ENCODE measurements at places on chromosomes 7 and 10. TPM values are rescaled to one million over a fixed set of nuclear protein-coding genes. Genes with fewer than 3 reads are reported as not detected.

DNA sequence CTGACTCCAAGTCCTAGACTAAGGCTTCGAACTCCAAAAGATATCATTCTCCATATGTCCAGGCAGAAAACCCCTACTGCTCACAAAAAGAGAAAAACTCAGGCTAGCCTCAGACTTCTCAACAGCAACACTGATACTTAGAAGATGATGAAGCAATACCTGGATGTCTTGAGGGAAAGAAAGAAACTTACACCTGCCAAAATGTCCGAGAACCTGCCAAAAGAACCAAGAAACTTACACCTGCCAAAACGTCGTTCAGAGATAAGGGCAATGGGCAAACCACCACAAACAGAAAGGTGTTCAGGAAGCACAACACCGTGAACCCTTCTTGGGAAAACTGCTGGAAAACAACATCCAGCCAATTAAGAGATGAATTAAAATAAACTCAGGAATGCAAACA is 15.3 kb downstream of the ABLIM1 start:
- no peaks in the 10 kb centered on the region for H3K4me1 ChIP-seq
- DNase-seq: no peak
- no peaks in the 10 kb centered on the region for H3K27me3 ChIP-seq
- no peak overlapping the region for H3K27ac ChIP-seq
- no peaks in the 10 kb centered on the region for H3K36me3 ChIP-seq

DNA sequence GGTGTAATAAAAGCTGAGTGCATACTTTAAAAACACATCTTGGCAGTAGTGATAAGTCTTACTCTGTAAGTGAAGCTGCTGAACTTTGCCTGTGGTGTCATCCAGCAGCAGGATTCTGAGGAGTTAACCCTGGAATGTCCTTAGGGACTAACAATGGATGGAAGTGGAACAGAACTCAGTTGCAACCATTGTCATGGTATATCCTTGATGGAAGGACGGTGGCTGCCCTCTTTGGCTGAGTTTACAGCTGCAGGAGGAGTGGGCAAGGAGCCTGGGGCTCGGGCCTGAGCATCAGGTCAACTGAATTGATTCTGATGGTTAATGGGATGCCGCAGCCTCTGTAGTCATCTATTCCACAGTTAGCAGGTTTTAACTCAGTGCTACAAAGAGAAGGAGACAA is 56.2 kb downstream of the MRC1 start:
- no peaks in the 10 kb centered on the region for H3K36me3 ChIP-seq
- no peaks in the 10 kb centered on the region for H3K27me3 ChIP-seq
- no peak for DNase-seq
- no peak overlapping the region for H3K4me3 ChIP-seq

GRCh38 chr10:53754596-53755250 is 982.1 kb upstream of the MBL2 start:
- H3K4me1 ChIP-seq: no peaks in the 10 kb centered on the region
- no peak overlapping the region for H3K27ac ChIP-seq
- H3K36me3 ChIP-seq: peaks cover 3% of the 10 kb centered on the region
- no peaks in the 10 kb centered on the region for H3K27me3 ChIP-seq

- no peaks in the 10 kb centered on the region for H3K36me3 ChIP-seq
- no peak overlapping the region for H3K27ac ChIP-seq
- H3K4me3 ChIP-seq: no peak overlapping the region
- H3K27me3 ChIP-seq: no peaks in the 10 kb centered on the region
- H3K4me1 ChIP-seq: peaks cover 14% of the 10 kb centered on the region
These were observed 55.2 kb downstream of the FHIP2A start for GRCh38 chr10:114876602-114877300.

DNA sequence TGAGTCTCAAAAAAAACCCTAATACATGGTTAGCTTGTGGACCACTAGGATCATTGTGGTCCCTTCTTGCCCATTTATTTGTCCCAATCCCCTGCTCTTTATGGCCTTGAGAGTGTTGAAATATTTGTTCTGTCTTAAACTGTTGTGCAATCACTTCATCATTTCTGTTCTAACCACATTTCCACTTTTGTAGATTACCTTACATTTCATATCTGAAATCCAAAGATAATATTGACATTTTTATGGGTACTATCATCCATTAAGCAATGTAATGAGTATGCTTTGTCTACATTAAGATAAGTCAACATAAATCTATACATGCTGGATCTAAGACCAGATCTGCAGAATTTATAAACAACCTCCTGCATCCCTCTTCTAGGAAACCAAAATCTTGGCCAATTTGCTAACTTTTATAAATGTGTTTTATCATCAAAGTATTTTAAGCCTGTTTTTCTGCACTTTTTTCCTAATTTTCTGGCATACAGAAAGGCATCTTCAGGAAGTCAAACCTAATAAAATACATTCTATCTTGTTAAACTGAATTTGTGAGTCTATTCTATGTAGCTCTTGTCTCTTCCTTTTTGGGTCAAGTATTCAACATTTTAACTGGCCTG is 359.4 kb upstream of the CELF2 start:
- H3K4me1 ChIP-seq: no peaks in the 10 kb centered on the region
- no peaks in the 10 kb centered on the region for H3K27me3 ChIP-seq
- DNase-seq: no peak
- H3K4me3 ChIP-seq: no peak overlapping the region

DNA sequence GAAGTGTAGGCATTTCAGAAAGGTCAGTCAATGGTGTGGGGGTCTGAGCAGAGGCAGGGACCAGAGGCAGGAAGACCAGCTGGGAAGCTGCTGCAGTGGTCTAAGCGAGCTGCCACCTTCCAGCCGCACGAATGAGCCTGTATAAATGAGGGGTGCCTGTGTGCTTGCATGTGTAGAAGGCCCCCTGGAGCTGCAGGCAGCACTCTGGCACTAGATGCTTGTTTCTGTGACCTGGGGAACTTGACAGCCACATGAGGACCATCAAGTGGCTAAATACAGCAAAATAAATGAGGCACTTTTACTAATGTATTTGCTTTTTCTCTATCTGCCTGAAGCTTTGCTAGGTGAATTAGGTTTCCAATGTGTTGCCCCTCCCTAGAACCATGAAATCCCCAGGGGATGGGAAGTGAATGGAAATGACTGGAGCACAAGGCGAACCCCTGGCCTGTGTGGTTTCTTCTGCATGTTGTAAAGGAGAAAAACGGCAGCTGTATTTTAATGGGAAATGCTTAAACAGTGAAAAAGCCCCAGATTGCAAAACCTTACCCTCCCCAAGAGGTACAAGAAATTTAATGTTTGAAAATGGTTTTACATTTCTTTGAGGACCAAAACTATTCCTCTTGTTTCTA is 57.7 kb downstream of the PYROXD2 start:
- H3K36me3 ChIP-seq: no peaks in the 10 kb centered on the region
- no peaks in the 10 kb centered on the region for H3K27me3 ChIP-seq
- no peak for DNase-seq
- H3K27ac ChIP-seq: no peak overlapping the region

- H3K36me3 ChIP-seq: no peaks in the 10 kb centered on the region
- H3K27ac ChIP-seq: no peak overlapping the region
- H3K4me1 ChIP-seq: no peaks in the 10 kb centered on the region
- DNase-seq: no peak
- H3K27me3 ChIP-seq: no peaks in the 10 kb centered on the region
These were observed 410.7 kb downstream of the POM121L12 start for GRCh38 chr7:53446170-53446569.

- H3K27me3 ChIP-seq: no peaks in the 10 kb centered on the region
- H3K4me1 ChIP-seq: no peaks in the 10 kb centered on the region
- no peak overlapping the region for H3K4me3 ChIP-seq
- DNase-seq: no peak
- no peak overlapping the region for H3K27ac ChIP-seq
These were observed 61.8 kb downstream of the SHH start for GRCh38 chr7:155750255-155751125.

DNA sequence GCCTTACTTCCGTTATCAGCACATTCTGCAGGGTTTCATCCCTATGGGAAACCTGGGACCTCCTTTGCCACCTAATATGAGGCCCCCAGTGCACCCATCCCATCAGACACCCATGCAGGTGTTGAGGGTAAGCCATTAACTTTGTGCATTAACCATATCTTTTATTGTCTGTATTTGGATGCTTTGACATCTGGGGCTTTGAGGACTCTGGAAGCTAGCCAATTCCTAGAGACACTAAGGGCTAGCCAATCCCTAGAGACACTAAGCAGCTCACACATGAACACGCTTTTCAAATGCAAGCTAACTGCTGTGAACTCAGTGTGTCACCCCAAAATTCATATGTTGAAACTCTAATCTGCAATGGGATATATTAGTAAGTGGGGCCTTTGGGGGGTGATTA is 272.5 kb upstream of the COBL start:
- H3K36me3 ChIP-seq: no peaks in the 10 kb centered on the region
- no peak overlapping the region for H3K27ac ChIP-seq
- H3K4me1 ChIP-seq: no peaks in the 10 kb centered on the region
- H3K4me3 ChIP-seq: no peak overlapping the region
- H3K27me3 ChIP-seq: no peaks in the 10 kb centered on the region

- no peaks in the 10 kb centered on the region for H3K27me3 ChIP-seq
- H3K27ac ChIP-seq: no peak overlapping the region
- no peak for DNase-seq
These were observed 72.0 kb downstream of the SCRN1 start for GRCh38 chr7:29917641-29918040.

- DNase-seq: no peak
- H3K4me1 ChIP-seq: no peaks in the 10 kb centered on the region
- no peak overlapping the region for H3K27ac ChIP-seq
- no peak overlapping the region for H3K4me3 ChIP-seq
These were observed 42.8 kb downstream of the PITRM1 start for GRCh38 chr10:3129581-3130340.

DNA sequence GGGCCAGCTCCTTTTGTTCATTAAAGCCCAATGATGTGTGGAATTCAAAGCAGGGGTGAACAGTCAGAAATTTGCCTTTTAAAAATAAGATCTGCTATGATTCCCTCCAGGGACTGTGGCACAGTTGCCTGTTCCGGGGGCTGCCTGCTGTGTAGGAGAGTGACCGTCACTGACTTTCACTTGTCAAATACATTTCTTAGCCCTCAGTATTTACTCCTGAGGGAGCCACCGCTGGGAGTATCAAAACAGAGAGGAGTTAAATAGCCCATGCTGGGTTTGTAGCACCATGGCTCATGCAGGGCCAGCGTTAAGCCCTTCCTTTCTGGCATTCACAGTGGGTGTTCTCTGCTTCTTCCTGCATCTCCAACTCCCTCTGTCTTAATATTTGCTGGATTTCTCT is 897.8 kb downstream of the SORCS3 start:
- no peaks in the 10 kb centered on the region for H3K36me3 ChIP-seq
- H3K27ac ChIP-seq: no peak overlapping the region
- DNase-seq: peak; percentile 23
- peaks cover 3% of the 10 kb centered on the region for H3K4me1 ChIP-seq

DNA sequence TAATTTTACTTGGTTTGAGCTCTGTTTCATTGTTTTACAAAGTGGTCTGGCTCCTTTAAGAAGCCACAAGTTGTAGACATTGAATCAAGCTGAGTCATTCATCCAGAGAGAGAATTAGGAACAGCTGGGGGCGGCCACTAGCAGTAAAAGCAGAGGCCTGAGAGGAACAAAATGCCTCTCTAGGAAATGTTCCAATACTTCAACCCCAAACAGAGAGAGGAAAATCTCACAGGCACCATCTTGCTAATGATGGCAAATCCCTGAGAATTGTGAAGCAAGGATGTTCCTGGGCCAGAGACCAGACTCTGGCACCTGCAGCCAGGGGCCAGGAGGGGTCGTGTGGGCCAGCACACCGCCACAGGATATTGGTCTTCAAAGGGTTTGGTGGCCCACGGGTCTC is 26.5 kb upstream of the TRIL start:
- peaks cover 12% of the 10 kb centered on the region for H3K4me1 ChIP-seq
- no peaks in the 10 kb centered on the region for H3K27me3 ChIP-seq
- H3K27ac ChIP-seq: peak overlapping the region; percentile 32
- H3K36me3 ChIP-seq: no peaks in the 10 kb centered on the region
- no peak for DNase-seq

GRCh38 chr7:64868499-64868898 is 34.6 kb upstream of the ZNF273 start:
- no peak overlapping the region for H3K27ac ChIP-seq
- no peak overlapping the region for H3K4me3 ChIP-seq
- no peaks in the 10 kb centered on the region for H3K36me3 ChIP-seq
- no peak for DNase-seq

- no peaks in the 10 kb centered on the region for H3K4me1 ChIP-seq
- H3K4me3 ChIP-seq: no peak overlapping the region
- H3K27me3 ChIP-seq: no peaks in the 10 kb centered on the region
- H3K36me3 ChIP-seq: no peaks in the 10 kb centered on the region
- no peak for DNase-seq
These were observed 101.1 kb downstream of the RAB11FIP2 start for GRCh38 chr10:117945651-117946050.

GRCh38 chr10:42960491-42960990 is 116.3 kb upstream of the RET start:
- no peaks in the 10 kb centered on the region for H3K36me3 ChIP-seq
- no peak overlapping the region for H3K4me3 ChIP-seq
- H3K4me1 ChIP-seq: peaks cover 3% of the 10 kb centered on the region
- no peaks in the 10 kb centered on the region for H3K27me3 ChIP-seq
- DNase-seq: peak; percentile 45

DNA sequence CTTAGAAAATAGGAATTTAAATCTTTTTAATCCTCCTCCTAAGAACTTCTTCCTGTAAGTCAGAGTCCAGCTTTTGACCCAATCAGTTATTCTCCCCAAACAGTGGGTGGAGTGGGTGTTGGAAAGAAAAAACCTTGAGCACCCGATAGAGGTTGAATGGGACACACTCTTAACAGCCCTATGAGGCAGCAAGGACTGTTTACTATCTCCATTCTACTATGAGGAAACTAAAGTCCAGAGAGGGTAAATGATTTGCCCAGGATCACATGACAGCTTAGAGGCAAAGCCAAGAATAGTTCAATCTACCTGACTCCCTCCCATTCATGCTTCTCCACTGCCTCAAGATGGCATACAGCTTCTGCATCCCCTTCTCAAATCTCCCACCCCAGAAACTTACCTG is 57.6 kb upstream of the SLC35B4 start:
- no peaks in the 10 kb centered on the region for H3K4me1 ChIP-seq
- H3K27me3 ChIP-seq: no peaks in the 10 kb centered on the region
- no peaks in the 10 kb centered on the region for H3K36me3 ChIP-seq
- no peak overlapping the region for H3K27ac ChIP-seq
- H3K4me3 ChIP-seq: no peak overlapping the region

PLXNA4 gene
- 0.76 TPM for total RNA-seq

EPHB6 gene
- 19.7 TPM for total RNA-seq

AGR2 gene
- not detected for total RNA-seq

CALCR gene
- 3.0 TPM for total RNA-seq

All from H1 (cell line).